ENCODE measurements at places on chromosomes 5 and 9.

- no peak for DNase-seq
Measured at GRCh38 chr5:177535125-177535524, 18.4 kb upstream of the DDX41 start.

- no peak for DNase-seq
Measured at GRCh38 chr9:134152022-134152448, 12.3 kb downstream of the RNU6ATAC start.

GRCh38 chr9:89491694-89492093 lies 6.2 kb downstream of the SEMA4D start:
- DNase-seq = no peak

DNA sequence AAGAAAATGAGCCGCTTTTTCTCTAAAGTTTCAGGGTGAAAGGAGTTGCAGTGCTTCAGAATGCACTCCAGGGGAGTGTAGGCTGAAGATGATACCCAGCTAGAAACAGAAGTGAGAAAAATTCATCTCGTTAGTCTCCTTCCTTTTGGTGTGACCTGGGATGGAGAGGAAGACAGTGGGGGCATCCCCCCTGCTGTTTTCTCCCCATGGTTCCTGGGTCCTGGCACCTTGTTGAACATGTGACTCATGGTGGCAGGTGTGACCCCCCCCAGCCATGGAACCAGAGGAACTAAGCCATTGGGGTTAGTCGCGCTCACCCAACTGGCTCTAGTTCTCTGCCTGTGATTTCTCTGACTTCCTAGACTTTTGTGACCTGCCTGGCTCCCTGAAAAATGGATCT lies 424.6 kb downstream of the CSNK1G3 start:
- no peak for DNase-seq

GRCh38 chr5:96113170-96113939 lies 151.7 kb upstream of the ELL2 start:
- DNase-seq = no peak

DNA sequence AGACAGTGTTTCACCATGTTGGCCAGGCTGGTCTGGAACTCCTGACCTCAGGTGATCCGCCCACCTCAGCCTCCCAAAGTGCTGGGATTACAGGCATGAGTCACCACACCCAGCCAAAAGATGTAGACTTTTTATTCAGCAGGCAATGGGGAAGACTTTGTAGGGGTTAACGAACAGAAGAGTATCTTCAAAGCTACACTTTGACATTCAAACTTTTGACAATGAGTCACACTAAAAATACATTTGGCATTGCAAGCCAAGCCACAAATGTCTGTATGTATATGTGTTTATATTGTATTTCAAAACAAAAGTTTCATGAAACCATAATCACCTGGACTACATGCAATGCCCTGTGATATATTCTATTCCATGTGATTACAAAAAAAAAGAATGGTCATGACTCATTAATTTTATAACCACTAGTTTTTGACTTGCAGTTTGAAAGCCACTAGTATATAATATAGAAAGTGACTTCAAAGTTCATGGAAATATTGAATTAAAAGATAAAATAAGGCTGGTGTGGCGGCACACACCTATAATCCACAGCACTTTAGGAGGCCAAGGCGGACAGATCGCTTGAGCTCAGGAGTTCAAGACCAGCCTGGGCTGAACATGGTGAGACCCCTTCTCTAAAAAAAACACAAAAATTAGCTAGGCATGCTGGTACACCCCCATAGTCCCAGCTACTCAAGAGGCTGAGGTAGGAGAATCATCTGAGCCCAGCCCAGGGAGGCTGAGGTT lies 8.3 kb downstream of the DIMT1 start:
- no peak for DNase-seq

- DNase-seq = no peak
Measured at GRCh38 chr9:36039121-36039520, 2.4 kb downstream of the RECK start.
